ENCODE measurements at places on chromosomes 1 and 21. TPM values are rescaled to one million over a fixed set of nuclear protein-coding genes. Genes with fewer than 3 reads are reported as not detected.

Gene VSIG8
- 0.12 TPM for total RNA-seq

Gene TMEM52
- total RNA-seq, result 0.11 TPM

Gene NPPB
- total RNA-seq, result not detected

Gene FAAH
- total RNA-seq, result 1.00 TPM

Gene OR2L5
- under 0.01 TPM for total RNA-seq

Gene C1orf185
- not detected for total RNA-seq

Gene KRTAP11-1
- not detected for total RNA-seq

Gene ELOA
- total RNA-seq, result 21.7 TPM

Gene MXRA8
- total RNA-seq, result 203 TPM

Gene SLC39A1
- 113 TPM for total RNA-seq

Gene SYDE2
- 8.4 TPM for total RNA-seq

Gene ODF2L
- 27.2 TPM for total RNA-seq

Gene S100A12
- not detected for total RNA-seq

Gene TNFSF18
- 0.22 TPM for total RNA-seq

Gene CLCA4
- total RNA-seq, result not detected

Gene IFI44L
- total RNA-seq, result 2.7 TPM

Gene HMGCS2
- not detected for total RNA-seq

Gene CCDC30
- 0.55 TPM for total RNA-seq

Gene PROK1
- not detected for total RNA-seq

Gene RIIAD1
- total RNA-seq, result not detected

Gene MYOC
- total RNA-seq, result 0.25 TPM

Gene CYP4Z1
- total RNA-seq, result not detected

Gene FNDC10
- 0.77 TPM for total RNA-seq

Gene ENAH
- total RNA-seq, result 72.2 TPM

Gene FLG2
- total RNA-seq, result not detected

Gene CNR2
- not detected for total RNA-seq

Gene SASS6
- 2.1 TPM for total RNA-seq

Gene ROR1
- 2.5 TPM for total RNA-seq

Gene WNT3A
- not detected for total RNA-seq

Gene ANKRD34A
- total RNA-seq, result 0.33 TPM

Gene GNAT2
- total RNA-seq, result 0.33 TPM

Gene SPRR2B
- not detected for total RNA-seq

Gene IFI6
- total RNA-seq, result 25.4 TPM

Gene PIGP
- 4.1 TPM for total RNA-seq

Gene GPATCH2
- total RNA-seq, result 26.7 TPM

Gene KRTAP19-1
- total RNA-seq, result not detected

Gene SELP
- total RNA-seq, result not detected

Gene PTBP2
- 28.2 TPM for total RNA-seq

Gene OR2T2
- total RNA-seq, result not detected

Gene EBNA1BP2
- 92.6 TPM for total RNA-seq

Gene EDEM3
- total RNA-seq, result 95.2 TPM

Gene NBPF26
- 32.7 TPM for total RNA-seq

Gene TSPAN1
- total RNA-seq, result 0.22 TPM

Gene HPCA
- not detected for total RNA-seq

Gene UTS2
- not detected for total RNA-seq

Gene RGS18
- not detected for total RNA-seq

Gene CHRNB2
- total RNA-seq, result under 0.01 TPM

Gene EXTL1
- 0.75 TPM for total RNA-seq

Gene C1orf141
- total RNA-seq, result not detected

Gene CTXND2
- not detected for total RNA-seq

Gene HSD3B1
- total RNA-seq, result not detected

Gene VHLL
- not detected for total RNA-seq

Gene OR2G6
- total RNA-seq, result not detected
